ENCODE measurements at places on chromosomes 1 and 21.

DNA sequence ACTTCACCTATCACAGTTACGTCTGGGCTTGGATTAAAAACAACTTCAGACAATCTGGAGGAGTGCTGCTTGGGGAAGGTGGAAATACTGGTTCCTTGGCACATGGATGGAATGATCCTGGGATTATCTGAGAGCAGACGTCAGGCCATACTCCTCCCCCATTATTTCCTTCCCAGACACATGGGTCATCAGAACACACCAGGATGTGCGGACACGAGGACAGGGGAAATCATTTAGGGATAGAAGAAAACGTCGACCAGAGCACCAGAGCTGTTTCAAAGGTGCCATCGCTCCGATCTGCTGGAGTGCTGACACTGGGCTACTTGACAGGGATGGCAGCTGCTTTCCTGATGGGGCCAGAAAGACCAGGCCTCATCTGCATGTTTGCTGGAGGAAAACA, 31.8 kb upstream of the ANGPTL7 start:
- no peak for DNase-seq

- DNase-seq: no peak
Observed at GRCh38 chr1:1564268-1564667, 10.4 kb downstream of the SSU72 start.

DNA sequence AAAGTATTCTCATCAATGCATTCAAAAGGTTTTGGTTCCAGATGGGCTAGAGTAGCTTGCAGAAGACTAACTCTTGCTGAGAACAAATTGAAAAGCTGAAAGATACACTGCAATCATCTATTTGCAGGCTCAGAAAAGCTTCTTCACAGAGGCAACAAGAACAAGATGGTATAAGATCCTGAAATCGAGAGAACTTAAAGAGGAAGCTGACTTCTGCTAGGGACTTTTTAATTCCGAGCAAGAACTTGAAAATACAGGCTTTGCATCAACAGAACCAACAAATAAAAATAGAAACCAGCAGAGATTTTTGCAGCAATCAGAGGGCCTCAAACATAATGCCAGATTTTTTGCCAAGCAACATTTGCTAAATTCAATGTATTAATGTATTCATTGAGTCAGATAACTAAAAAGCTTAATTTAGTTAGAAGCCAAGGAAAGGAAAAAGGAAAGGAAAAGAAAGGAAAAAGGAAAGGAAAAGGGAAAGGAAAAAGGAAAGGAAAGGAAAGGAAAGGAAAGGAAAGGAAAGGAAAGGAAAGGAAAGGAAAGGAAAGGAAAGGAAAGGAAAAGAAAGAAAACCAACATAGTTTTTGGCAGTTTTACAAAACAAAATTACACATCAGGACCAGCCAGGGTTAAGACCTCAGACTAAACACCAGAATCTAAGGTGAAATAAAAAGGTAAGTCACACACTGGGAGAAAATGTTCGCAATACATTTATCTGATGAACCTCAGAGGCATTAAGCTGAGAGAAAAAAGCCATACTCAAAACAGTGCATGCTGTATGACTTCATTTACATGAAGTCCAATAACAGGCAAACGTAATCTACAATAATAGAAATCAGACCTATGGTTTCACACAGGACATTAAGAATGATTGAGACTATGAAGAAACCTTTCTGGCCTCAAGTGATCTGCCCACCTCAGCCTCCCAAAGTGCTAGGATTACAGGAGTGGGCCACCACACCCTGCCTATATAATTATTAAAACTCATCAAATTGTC, 42.6 kb downstream of the FAF1 start:
- DNase-seq: no peak

- no peak for DNase-seq
Observed at GRCh38 chr1:89671775-89672488, 39.0 kb downstream of the LRRC8C start.

DNA sequence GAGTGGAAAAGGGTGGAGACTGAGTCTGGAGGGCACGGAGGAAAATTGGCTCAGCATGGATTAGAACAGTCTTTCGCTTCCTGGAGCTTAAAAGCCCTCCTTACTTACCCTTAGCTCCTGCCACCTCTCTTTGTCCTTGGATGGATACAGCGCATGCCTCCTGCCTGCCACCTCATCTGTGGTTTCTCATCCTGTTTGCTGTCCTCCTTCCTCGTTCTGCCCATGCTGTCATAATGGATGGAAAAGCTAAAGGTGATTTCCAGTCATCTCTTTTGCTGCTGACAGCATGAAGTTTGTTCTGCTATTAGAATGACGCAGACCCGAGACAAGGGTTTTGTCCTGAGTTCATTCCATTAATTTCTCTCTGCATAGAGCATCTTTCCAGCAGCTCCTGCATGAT, 425.9 kb downstream of the KIF26B start:
- no peak for DNase-seq

- no peak for DNase-seq
Observed at GRCh38 chr21:39673736-39674135, 61.0 kb downstream of the B3GALT5 start.

Measured in hepatic stellate cell (primary cell).